ENCODE measurements at places on chromosomes 7 and 10. TPM values are rescaled to one million over a fixed set of nuclear protein-coding genes. Genes with fewer than 3 reads are reported as not detected.

- no peak for DNase-seq
These were observed 997.2 kb upstream of the GHITM start for GRCh38 chr10:83142074-83142563.

DNA sequence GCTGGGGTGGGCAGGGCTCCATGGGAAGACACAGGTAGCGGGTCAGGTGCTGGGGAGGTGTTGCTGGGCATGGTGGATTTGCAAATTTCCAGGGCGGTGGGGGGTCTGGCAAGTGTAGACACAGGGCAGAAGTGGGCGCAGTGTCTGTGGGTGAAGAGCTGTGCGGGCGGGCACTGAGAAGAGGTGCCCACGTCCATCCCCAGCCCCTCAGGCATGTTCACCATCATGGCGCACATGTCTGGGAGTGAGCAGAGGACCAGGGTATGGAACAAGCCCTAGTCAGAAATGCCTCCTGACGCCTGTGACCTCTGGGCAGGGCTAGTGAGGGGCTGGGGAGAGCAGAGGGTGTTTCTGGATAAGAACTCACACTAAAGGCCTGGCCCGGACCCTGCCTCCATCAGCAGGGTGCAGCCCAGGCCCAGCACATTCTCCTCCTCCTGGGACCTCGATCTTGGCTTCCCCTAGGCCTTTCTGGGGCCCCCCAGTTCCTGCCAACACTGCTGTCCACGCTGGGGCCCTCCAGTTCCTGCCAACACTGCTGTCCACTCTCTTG is 612.9 kb downstream of the PTPRN2 start:
- no peak for DNase-seq

- no peak for DNase-seq
These were observed 778.0 kb downstream of the MAGI2 start for GRCh38 chr7:78675511-78675910.

DNA sequence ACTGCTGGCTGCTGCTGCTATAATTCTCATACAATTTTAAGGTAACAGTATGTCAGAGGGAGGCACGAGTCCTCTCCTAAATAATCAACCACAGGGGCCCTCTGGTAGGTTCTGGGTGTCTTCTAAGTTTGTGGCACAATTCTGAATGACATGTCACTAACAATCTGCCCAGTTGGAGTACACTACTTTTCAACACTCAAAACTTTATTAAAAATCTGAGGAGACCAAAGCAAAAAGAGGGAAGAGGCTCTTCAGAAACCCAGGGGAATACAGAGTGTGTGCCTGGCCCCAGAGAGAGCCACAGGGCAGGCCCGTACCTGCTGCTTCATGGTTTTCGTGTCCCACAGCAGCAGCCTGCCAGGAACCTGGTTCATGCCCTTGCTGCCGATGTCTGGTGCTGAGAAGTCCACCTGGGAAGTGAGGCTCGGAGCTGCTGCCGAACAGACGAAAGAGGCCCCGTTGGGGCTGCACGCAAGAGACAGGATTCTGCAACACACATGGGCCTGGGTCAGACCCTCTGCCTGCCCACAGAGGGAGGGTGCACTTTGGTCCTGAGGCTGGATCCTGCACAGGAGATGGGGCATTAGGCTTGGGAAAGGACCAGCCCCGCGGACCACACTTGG is 18.3 kb downstream of the WDR91 start:
- no peak for DNase-seq

GRCh38 chr7:94584113-94584512 is 71.8 kb downstream of the SGCE start:
- peak; percentile 26 for DNase-seq

DNA sequence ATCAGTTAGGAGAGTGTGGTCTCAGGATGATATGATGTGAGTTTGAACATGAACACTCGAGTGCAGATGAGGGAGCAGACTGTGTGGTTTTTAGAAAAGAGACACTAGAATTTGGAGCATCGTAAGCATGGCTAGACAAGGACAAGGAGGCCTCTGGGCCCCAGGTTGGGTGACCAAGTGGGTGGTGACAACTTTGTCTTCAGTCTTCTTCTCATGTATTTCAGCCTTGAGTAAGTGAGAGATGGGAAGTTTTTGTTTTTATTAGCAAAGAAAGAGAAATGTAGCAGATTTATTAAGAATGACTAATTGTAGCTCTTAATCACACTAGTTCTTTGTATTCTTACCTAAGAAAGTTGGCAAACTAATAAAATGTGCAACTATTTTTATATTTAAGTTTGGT is 16.3 kb downstream of the TES start:
- DNase-seq: no peak

DNA sequence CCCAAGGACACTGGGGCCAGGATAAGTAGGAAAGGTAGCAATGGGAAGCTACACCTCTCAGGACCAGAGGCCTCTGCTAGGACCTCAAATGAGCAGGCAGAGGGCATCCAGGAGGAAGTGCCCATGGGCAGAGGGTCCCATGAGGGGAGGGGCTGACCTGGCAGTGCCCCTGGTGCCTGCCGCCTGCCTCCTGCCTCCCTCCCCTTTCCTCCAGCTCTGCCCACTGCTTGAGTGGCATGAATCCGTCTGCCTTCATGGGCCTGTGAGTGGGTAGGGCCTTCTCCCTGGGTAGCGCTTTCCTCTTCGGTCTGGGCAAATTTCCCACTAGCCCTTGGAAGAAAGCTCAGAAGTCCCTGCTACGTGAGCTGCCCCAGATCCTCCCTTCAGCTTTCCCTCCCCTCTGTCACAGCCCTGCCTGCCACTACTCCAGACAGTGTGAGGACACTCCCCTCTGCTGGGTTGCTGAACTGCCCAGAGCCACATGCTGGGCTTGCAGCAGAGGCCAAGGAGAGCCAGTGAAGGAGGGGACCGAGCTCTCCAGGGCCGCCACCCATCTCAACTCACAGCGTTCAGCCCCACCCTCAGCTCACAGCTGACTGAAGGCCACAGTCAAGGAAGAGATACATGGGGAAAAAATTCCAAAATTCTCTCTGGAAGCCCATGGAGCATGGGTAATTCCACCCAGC is 141.4 kb downstream of the ARHGAP22 start:
- peak; percentile 67 for DNase-seq

DNA sequence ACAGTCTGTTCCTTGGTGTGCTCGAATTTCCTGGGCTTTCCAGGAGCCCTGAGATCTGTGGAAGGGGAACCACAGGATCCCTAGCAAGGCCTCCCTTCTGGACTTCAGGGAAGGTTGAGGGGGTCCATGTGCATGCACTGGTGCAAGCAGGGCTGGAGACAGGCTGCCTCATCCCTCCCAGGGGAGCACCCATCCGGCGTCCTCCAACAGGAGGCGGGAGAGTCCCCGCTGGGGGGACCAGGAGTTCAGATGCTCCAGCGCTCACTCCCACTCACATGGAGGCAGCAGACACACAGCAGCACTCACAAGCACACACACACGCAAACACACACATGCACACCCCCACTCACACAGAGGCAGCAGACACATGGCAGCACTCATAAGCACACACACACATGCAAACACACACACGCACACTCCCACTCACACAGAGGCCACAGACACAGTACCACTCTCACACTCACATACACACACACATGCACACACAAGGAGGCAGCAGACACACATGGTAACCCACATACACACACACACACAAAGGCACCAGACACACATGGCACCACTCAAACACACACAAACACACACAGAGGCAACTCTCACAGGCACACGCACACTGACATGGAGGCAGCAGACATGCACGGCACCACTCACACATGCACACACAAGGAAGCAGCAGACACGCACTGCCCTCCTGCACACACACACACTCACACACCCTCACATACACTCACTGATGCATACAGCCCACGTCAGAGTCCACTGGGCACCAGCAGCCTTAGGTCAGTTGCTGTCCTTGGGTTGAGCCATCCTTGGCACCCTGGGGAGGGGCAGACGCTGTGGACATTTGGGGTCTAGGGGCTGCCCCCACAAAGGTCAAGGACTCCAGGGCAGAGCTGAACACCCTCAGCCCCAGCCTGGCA is 247.0 kb upstream of the PPP2R2D start:
- DNase-seq: no peak

DNA sequence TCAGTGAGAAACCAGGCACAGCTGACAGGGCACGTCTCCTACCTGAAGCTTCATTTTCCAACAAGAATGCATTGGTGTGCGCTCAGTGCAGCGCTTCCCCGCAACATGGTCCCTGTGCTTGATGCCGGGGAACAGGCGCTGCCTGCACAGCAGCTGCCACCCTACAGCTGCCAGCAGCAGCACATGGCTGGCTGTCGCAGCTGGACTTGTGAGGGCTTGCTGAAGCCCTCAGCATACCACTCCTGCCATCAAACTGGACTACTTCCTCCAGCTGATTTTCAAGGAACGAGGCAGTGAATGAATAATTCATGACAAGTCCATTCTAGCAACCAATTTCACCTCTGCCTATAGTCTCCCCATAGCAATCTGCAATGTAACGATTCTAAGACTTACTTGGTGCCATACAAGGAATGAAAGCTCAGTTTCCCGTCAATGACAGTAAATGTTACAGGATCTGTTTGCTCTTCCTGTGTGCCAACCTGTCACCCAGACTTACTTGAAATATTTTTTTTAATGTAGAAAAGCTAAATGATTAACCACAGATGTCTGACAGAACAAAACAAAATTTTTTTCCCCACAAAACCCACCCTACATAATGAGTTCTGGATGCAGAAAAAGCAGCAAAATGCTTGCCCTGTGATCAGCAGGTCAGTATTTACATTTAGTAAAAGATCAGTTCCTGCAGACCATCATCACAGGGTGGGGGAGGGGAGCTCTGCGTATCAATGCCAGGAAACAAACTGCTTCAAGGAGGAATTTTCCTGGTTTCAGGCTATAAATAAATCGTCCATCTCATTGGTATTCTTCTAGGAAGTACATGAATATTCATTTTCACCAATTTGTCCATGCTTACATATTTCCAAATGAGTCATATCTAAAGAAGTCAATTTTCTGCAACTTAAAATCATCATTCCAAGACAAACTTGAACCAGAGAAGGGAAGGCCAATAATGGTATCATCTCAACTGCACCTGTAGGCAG is 140.6 kb downstream of the ALOX5 start:
- peak; percentile 75 for DNase-seq

DNA sequence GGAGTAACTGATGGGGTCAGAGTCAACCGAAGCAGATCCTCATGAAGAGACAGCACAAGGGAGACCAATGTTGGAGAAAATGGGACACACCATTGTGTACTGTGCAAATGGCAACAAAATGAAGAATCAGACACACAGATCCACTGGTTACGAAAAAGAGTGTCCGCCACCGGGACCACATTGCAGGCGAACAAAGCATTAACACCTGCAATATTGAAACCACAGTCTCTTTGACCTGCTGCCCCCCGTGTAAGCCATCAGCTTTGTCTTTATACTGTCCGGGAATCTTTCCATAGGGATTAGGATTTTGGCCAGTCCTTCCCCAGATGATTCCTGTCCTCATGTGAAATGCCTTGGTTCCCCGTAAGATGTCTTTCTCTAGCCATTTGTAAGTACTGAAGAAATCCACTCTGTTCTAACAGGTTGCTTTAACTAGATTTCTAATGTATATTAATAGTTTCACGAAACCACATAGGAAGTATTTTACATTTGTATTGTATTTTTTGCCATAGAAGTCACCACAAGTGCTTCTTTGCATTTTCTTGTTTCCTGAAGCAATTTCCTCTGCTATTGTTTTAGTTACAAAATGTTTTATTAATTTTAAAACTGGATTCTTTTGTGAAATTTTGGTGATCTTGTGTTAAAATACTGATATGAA is 140.8 kb upstream of the NFE2L3 start:
- no peak for DNase-seq

- DNase-seq: no peak
These were observed 69.8 kb downstream of the CCDC71L start for GRCh38 chr7:106591146-106591545.

GRCh38 chr10:71266147-71266917 is 52.7 kb upstream of the SLC29A3 start:
- peak; percentile 54 for DNase-seq

- DNase-seq: no peak
These were observed 100.6 kb downstream of the LRRC4 start for GRCh38 chr7:127930341-127931328.

- no peak for DNase-seq
These were observed 4.3 kb downstream of the HOXA10 start for GRCh38 chr7:27169658-27170425.

DNA sequence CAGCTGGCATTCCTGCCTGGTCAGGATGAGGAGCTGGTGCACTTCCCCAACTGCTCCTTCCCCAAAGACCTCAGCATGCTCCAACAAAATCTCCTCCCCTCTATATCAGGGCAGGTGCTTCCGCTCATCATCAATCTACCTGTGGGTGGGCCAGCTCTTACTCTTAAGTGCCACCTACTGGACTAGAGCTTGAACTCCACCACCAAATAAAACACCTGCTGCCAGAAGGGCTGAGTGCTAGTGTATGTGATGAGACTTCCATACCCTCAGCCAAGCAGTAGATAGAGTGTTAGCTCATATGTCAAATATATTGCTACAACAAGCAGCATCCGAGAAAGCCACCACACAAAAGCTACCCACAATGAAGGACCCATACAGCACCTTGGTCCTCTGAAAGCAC is 264.3 kb downstream of the RNLS start:
- DNase-seq: peak; percentile 16

DNA sequence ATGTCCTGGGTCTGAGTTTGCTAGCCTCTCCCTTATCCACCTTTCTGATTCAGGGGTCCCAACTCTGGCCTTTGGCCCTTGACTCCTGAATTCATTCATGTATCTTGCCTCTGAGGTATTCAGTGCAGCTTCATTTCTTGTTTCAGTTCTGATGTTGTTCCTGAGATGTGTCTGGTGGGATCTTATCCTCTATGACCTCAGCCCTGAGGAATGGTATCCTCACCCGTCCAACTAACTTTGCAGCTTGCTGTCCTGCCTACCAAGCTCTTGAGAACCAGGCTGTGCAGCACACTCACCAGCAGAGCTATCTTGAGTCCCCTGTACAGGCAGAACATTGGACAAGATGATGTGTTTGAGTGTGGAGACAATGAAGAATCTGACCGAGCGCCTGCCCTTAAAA is 13.8 kb downstream of the SUFU start:
- DNase-seq: peak; percentile 13

ELOVL3 gene
- total RNA-seq: 5.6 TPM

TIMM23 gene
- total RNA-seq: 124 TPM

CTBP2 gene
- total RNA-seq: 27.7 TPM

SLC29A3 gene
- 1.3 TPM for total RNA-seq

FFAR4 gene
- not detected for total RNA-seq

ZPBP gene
- total RNA-seq: not detected
